ENCODE measurements at places on chromosomes 5 and 9.

GRCh38 chr5:140042643-140043507 is at the start of gene NRG2:
Gene NRG2, minus strand, starts transcription at chr5:140043299.
- peak; percentile 15 for DNase-seq

DNA sequence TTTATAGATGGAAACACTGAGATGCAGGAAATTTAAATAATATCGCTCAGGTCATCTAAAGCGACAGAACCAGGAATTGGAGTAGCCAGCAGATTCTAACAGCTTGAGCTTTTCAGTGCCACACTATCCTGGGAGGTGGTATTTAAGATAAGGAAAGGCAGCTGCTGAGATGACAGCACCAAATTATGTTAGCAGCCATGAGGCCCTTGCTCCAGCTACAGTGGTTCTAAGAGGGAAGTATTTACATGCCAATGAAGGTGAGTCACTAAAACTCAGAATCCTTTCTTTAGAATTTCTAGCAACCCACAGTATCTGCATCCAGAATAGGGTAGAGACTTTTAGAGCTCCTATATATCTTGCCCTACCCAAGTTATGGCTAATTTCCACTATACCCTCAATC is 127.0 kb upstream of the VLDLR start:
- DNase-seq, result no peak

DNA sequence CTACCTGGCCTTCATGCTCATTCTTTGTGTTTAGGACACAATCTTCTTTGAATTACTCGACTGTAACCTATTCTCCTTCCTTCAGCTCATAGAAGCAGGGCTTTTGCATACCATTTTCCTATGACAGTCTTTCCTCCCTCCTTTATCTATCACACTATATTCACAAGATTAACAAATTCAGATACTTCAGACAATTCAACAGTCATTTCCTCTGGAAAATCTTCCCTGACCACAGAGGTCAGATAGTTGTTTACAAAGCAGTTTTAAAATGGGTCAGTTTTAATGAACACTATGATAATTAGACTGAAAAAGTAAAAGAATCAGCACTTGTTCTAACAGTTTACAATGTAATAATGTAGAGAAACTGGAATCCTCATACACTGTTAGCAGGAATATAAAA is 4.3 kb downstream of the CAAP1 start:
- DNase-seq, result no peak

DNA sequence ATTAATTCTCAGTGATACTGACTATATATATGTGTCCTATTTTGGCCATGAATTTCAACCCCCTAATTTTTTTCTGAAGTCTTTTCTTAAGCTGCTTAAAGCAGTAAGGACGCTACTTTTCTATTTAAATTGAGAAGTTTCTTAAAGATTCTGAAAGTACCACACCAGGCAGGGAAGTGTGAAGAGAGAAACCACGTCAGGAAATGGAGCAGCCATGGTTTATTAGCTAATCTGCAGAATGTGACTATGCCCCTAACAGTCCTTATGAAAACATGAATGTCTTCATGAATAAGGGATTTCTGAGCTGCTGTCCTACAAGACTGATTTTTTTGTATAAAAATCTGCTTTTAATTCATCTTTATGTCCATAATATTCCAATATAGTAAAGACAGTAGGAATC is 1724.3 kb upstream of the C9orf72 start:
- no peak for DNase-seq

- no peak for DNase-seq
These were observed 29.9 kb downstream of the ADCY2 start for GRCh38 chr5:7425830-7426229.

DNA sequence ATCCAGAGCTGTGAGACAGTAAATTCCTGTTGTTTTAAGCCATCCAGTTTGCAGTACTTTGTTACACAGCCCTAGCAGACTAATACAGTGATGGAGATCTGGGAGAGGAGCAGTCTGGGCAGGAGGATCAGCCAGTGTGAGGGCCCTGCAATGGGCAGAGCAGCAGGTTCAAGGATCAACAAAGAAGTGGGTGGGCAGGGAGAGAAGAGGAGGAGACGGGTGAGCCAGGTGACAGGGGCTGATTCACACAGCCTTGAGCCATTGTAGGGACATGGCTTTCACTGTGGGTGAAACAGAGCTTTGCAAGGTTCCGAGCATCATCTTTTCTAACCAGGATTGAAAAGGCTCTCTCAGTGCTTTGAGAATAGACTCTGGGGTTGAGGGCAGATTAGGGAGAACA is 88.2 kb upstream of the MVB12B start:
- DNase-seq, result no peak

DNA sequence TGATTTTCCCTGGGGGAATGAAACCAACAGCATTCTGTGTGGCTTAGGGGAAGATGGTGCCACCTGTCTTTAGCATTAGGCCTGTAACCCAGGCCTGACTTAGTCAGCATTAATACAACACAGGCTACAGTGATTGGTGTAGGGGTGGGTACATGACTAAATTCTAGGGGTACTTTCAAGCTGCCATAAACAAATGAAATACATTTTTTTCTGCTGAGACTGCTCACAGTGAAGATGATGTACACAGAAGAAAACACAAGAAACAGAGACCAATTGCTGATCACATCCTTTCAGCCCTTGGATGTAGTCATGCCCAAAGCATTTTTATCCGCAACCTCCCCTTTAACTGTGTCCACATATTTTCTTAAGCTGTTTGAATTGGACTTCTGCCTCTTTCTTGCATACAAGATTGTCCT is 527.2 kb downstream of the KCTD16 start:
- DNase-seq, result no peak

DNA sequence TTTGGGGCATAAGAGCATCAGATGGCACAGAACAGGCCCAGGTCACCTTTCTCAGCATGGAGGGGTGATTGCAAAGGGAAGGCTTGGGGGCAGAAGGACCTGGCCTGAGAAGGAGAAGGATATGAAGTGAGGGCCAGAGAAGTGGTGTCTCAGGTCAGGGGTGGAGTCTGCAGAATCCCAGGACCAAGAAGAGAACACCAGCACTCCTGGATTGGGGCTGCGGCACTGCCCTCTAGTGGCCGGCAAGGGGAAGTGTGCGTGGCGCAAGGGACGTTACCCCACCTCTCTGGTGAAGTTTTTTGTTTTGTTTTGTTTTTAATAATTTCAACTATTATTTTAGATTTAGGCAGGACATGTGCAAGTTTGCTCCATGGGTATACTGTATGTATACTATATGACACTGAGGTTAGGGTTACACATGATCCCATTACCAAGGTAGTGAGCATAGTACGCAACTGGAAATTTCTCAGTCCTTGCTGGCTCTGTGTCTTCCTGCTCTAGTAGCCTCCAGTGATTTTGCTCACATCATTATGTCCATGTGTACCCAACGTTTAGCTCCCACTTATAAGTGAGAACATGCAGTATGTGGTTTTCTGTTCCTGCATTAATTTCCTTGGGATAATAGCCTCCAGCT is 1548.6 kb downstream of the EFNA5 start:
- no peak for DNase-seq

GRCh38 chr9:17064558-17064957 is 70.3 kb upstream of the CNTLN start:
- no peak for DNase-seq

DNA sequence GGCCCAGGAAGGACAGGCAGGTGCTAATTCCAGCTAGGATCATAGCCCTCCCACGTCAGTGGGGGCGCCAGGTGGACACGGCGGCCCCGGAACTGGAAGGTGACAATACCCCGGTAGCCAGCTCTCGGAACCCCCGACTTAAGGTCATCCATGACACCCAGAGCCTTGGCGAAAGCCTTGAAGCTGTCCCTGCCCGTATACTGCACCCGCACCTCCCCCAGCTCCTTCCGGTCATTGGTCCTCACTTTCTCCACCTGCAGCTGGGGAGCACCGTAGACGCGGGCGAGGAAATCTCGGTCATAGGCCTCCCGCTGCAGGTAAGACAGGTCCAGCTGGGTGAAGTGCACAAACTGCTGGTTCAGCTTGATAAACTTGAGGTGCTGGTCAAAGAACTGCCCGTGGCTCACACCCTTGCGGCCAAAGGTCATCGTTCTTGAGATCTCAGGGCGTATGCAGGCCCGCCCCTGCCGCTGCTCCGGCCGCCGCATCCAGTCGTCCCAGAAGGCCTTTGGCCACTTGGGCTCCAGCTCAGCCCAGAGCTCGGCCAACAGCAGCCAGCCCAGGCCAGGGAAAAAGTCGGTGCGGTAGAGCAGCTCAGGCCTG is 10.9 kb downstream of the MGAT1 start:
- no peak for DNase-seq

- DNase-seq, result no peak
These were observed 8.3 kb downstream of the TSLP start for GRCh38 chr5:111079846-111080245.

- peak; percentile 6 for DNase-seq
These were observed 252.0 kb downstream of the RASEF start for GRCh38 chr9:82810915-82811314.

DNA sequence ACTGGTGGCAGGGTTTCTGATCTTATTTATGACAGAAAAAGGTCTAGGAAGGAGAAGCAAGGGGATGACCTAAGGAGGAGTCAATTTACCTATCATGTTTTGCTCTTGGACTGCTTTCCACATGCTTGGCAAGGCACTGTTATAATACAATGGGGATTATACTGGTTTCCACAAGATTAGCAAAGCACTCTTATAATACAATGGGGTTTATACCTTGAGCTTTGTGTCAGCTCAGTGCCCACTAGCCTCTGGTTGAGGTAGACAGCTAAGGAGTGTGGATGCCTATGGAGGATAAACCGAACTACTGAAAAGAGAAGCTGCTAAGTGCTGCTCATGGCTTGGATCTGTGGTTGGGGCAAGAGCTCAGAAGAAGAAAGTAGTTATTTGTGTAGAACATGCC is 68.7 kb downstream of the MRPS27 start:
- no peak for DNase-seq

DNA sequence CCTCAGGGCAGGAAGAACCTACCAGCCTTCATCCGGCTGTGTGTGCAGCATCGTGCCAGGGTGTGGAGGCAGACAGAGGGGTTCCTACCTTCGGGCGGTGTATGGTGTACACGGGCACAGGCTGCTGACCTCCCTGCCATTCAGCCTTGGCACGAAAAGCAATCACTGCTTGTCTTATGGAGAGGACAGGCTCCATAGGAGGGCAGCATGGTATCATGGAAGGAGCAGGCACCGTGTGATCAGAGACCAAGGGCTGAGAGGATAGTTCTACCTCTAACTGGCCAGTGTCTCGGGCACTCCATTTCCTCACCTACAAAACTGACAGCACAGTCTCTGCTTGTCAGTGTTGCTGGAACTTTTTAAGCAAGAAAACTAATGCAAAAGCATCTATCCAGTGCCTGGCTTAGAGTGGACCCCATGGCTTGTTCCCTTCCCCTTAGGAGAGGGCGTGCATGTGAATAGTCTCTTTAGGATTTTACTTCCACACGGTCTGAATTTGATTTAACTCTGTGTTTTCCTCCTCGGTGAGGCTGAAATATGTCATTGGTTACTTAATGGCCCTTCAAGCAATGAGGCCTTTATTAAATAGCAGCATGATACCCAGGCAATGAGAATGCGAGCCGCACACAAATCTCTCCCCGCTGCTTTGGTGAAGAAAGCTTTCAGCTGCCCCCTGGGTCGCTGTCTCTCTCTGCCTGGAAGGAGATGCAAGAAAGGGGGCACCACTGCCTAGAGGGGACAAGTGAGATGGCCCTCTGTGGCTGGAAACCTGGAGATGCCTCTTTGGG is 22.2 kb downstream of the TTLL11 start:
- DNase-seq, result no peak

- DNase-seq, result no peak
These were observed 69.8 kb downstream of the JMY start for GRCh38 chr5:79305706-79306105.

GRCh38 chr9:111597852-111598732 is 1.4 kb downstream of the PTGR1 start:
- DNase-seq, result peak; percentile 27

DNA sequence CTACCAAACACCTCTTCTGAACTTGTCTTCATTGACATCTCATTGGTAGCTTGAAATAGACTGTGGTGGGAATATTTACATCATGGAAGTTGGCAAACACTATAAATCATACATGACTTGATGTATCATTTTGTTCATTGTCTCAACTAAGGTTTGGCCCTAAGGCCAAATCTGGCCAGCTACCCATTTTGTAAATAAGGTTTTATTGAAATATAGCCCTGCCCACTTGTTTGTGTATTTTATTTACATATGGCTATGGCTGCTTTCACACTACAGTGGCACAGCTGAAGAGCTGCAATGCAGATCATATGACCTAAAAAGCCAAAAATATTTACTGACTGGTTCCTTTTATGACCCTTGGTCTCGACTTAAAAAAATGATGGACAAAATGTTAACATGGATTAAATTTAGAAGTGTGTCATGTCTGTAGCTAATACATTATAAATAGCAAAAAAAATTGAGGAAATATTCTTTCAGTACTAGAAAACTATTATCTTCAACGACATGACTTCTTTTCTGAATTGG is 22.1 kb downstream of the FAM240B start:
- no peak for DNase-seq

DNA sequence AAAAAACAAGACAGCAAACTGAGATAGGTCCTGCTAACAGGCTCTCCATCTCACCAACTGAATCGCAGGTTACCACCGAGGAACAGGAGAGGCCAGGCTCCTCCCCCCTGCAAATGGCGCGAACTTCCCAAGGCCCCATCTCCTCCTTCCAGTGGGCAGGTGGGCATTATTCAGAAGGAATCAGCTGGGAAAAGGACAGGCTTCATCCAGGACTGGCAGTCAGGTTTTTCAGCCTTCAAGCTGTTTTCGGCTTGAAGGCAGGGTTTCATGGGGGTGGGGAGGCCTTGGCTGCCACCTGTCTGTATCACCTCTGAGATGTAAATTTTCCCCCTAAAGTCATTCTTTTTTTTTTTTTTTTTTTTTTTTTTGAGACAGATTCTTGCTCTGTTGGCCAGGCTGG is 79.4 kb downstream of the SFXN1 start:
- DNase-seq, result no peak

DNA sequence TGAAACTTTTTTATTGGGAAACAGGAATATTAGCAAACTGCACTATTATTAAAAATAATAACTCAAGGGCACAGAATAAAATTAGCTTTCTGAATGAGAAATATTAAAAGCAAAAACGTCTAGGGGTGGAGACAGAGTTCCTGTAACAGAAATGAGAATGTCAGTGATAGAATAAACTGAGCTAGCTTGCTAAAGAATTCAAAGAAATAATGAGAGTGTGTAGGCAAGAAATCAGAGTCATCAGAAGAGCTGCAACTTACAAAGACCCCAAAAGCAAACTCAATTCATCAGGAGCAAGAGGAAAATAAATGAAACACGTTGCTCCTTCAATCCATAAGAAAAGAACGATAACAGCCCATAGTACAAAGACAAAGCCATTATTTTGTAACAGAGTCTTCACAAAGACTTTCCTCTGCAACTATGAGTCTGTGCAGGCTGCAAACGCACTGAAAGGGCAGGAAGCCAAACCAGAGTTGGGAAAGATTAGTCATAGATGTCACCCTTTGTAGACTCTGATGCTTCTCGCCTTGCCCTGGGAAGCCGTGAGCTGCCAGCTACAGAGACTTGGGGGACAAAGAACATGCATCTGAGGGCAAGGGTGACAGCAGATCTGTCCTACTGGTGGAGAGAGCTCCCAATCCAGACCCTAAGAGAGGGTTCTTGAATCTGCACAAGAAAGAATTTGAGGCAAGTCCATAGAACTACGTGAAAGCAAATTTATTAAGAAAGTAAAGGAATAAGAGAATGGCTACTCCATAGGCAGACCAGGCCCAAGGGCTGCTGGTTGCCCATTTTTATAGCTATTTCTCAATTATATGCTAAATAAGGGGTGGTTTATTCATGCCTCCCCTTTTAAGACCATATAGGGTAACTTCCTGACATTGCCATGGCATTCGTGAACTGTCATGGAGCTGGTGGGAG is 40.8 kb downstream of the SHC3 start:
- DNase-seq, result no peak

- no peak for DNase-seq
These were observed 31.7 kb downstream of the CEP72 start for GRCh38 chr5:643811-644271.

GRCh38 chr5:92923885-92924284 is 657.1 kb downstream of the NR2F1-AS1 start:
- no peak for DNase-seq
